ENCODE measurements at places on chromosomes 2 and 18.

GRCh38 chr2:206343816-206344215 lies 69.4 kb downstream of the ZDBF2 start:
- DNase-seq: no peak

DNA sequence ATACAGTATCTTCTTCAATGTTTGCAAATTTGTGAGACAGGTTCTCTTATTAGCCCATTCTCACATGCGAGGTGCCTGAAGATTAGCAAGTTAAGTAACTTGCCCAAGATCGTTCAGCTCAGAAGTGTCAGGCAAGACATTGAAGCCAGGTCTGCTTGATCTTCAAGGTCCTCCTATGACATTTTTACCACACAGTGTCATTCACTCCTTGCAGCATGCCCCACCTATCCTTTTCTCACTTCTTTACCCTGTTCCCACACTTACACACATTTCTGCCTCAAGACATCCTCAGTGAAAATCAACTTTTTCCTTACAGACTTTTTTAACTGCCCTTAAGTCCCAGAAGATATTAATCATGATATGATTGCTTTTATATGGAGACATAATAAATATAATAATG lies 73.8 kb downstream of the SCN2A start:
- DNase-seq: no peak

DNA sequence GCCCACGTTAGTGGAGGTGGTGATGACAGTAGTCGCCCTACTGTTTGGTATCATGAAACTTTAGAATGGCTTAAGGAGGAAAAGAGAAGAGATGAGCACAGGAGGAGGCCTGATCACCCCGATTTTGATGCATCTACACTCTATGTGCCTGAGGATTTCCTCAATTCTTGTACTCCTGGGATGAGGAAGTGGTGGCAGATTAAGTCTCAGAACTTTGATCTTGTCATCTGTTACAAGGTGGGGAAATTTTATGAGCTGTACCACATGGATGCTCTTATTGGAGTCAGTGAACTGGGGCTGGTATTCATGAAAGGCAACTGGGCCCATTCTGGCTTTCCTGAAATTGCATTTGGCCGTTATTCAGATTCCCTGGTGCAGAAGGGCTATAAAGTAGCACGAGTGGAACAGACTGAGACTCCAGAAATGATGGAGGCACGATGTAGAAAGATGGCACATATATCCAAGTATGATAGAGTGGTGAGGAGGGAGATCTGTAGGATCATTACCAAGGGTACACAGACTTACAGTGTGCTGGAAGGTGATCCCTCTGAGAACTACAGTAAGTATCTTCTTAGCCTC lies 16.2 kb downstream of the MSH6 start:
- no peak for DNase-seq

- no peak for DNase-seq
Measured at GRCh38 chr2:46393865-46394264, 85.5 kb upstream of the TMEM247 start.

GRCh38 chr2:6994536-6995128 lies 77.4 kb downstream of the RNF144A start:
- no peak for DNase-seq

DNA sequence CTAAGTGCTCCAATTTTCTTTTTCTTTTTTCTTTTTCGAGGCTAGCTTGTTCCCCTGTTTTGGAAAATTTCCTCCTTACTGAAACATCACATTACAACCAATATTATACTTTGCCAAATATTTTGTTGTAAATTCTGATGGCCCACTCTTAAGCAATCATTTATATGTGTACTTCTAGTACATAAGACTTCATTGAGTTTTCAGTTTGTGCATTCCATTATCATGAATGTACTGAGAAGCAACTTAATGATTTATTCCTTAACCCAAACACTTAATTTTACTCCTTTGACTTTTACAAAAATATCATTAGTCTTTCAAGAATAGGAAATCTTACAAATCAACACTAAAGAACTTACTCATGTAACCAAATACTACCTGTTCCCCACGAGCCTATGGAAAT lies 242.4 kb downstream of the ARHGAP15 start:
- no peak for DNase-seq

- no peak for DNase-seq
Measured at GRCh38 chr2:643761-644160, 33.4 kb downstream of the TMEM18 start.

GRCh38 chr2:62152000-62152399 lies 43.9 kb upstream of the B3GNT2 start:
- DNase-seq: no peak

DNA sequence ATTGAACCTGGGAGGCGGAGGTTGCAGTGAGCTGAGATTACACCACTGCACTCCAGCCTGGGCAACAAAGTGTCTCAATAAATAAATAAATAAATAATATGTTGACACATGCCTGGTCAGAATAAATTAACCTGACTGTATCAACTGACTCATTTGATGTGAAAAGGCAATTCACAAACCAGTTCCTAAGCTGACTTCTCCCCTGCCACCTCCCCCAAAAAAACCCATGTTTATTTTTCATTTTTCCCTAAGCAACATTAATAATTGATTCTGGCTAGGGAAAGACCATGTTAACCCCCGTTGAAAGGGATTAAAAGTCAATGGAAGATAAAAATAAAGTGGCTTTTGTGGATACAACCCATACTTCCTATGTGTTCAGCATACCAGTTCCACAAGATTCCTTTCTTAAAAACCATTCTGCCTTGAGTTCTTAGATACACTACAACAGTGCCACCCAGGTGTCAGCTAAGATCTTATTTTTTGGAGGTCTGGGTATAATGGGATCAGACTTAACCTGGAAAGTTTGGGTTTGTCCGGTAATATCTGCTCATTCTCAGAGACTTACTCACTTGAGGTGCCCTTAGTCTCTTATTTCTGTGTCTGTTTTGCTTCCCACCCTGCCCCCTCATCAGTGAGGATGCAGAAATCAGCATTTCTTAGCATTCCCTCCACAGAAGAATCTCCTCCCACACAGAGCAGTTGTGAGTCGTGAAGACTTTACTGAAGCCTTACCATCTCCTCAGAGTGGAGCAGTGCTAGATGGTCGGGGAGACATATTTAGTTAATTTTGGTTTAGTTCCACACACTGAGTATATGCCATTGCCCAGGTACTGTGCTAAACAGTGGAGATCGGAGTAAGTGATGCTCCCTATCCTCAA lies 10.1 kb upstream of the MCFD2 start:
- no peak for DNase-seq

DNA sequence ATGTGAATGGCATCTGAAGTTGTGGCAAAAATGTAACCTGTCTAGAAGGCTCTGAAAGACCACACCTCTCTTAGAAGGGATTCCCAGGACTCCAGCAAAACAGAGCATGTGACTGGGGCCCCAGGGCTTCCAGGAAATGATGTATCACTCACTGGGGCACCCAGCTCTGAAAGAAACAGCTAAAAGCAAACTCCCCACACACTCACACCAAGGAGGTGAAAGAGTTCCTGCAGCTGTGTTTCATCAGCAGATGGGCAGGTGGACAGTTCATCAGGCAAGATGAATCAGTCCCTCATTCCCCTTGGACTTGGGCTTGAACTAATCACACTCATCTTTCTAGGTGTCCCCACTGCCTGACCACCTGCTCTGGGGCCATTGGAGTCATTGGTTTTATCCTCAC lies 76.2 kb downstream of the CCBE1 start:
- DNase-seq: no peak

DNA sequence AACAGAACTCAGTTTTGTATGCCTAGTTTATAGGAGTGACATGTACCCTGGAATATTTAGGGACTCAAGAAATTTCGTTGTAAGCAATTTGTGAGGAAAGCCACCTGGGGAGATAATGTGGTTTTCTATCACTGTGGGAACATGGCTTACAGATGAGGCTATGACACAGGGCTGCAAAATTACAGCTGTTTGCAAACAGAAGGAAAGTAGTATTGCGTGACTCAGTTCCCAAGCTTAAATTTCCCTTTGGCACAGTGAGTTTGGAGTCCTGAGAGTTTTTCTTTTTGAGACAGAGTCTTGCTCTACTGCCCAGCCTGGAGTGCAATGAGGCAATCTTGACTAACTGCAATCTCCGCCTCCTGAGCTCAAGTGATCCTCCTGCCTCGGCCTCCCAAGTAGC lies 149.8 kb downstream of the MYO5B start:
- no peak for DNase-seq

GRCh38 chr2:136410673-136411072 lies 292.7 kb upstream of the CXCR4 start:
- no peak for DNase-seq

- no peak for DNase-seq
Measured at GRCh38 chr18:50422286-50422898, 47.5 kb downstream of the SKA1 start.

- DNase-seq: no peak
Measured at GRCh38 chr18:75125382-75126331, 83.3 kb downstream of the PTGR3 start.

DNA sequence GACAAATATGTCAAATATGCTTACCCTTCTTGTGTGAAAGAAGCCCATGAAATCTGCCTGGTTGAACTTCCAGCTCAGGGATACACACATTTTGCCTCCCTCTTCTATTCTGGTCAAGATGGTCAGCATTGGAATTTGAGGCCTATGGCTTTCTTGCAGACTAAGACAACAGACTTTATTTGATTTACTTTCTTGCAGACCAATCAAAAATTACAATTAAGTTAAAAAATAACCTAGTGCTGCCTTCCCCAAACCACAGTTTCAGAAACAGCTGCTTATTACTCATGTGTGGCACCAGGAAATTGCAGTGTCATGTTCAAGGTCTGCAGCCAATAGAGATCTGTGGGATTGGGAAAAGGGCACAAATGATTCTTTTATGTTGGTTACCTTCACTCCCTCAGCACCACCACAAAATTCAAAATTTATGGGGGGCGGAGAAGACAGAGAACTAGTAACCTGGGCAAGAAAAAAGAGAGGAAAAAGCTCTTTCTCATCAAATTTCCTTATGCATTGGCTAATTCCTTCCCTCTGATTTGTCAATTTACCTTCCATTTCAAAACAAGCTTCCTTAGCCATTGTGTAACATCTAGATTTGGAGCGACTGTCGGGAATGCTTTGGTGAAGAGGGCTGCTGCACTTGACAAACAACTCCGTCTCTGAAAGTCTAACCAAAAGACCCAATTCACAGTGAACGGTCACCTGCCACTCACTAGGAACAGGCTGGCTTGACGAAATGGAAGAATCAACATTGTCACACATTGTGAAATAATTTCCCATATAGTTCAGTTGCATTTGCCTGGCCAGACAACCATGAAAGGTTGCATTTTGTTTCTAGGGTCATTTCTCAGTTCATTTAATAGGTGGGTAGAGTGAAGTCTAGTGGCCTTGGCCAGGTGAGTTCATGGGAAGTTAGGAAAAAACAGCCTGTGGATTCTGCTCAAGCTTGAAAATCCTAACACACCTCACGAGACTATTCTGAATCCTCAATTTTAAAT lies 100.4 kb upstream of the FZD5 start:
- no peak for DNase-seq

DNA sequence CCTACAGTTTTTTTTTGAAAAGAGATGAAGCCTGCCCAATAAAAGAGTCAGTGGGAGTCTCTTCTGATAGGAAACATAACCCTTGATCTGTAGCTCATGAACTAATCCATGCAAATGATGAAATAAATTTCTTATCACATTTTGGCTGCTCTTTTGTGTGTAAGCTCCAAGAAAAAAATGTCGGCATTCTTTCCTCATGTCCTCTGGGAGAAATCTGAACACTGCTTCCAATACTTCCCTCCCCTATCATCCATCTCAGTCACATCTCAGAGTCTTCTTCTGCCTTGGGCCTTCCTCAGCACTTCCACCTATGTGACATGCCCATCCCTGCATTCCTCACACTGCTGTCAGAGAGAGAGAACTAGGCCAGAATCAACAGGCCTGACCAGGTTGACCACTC lies 395.7 kb upstream of the ST6GAL2 start:
- no peak for DNase-seq

GRCh38 chr2:109647636-109648035 lies 33.5 kb downstream of the SOWAHC start:
- DNase-seq: no peak

GRCh38 chr2:105038383-105039061 lies 653 bp downstream of the MRPS9 start:
- no peak for DNase-seq

- DNase-seq: no peak
Measured at GRCh38 chr18:58148954-58149471, 105.0 kb downstream of the NEDD4L start.

GRCh38 chr2:19474128-19474527 lies 115.7 kb upstream of the OSR1 start:
- no peak for DNase-seq

DNA sequence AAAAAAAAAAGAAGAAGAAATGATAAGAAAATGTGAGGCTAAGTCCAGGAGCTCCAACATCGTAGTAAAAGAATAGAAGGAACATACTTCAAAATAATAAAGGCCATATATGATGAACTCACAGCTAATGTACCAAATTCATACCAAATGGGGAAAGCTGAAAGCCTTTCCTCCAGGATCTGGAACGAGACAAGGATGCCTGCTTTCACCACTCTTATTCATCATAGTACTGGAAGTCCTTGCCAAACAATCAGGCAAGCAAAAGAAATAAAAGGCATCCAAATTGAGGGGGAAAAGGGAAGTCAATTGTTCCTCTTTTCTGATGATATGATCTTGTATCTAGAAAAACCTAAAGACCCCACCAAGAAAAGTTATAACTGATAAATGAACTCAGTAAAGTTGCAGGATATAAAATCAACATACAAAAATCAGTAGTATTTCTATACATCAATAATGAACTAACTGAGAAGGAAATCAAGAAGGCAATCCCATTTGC lies 170.6 kb downstream of the METTL4 start:
- no peak for DNase-seq

- no peak for DNase-seq
Measured at GRCh38 chr18:22935431-22935830, 2.3 kb downstream of the RBBP8 start.

DNA sequence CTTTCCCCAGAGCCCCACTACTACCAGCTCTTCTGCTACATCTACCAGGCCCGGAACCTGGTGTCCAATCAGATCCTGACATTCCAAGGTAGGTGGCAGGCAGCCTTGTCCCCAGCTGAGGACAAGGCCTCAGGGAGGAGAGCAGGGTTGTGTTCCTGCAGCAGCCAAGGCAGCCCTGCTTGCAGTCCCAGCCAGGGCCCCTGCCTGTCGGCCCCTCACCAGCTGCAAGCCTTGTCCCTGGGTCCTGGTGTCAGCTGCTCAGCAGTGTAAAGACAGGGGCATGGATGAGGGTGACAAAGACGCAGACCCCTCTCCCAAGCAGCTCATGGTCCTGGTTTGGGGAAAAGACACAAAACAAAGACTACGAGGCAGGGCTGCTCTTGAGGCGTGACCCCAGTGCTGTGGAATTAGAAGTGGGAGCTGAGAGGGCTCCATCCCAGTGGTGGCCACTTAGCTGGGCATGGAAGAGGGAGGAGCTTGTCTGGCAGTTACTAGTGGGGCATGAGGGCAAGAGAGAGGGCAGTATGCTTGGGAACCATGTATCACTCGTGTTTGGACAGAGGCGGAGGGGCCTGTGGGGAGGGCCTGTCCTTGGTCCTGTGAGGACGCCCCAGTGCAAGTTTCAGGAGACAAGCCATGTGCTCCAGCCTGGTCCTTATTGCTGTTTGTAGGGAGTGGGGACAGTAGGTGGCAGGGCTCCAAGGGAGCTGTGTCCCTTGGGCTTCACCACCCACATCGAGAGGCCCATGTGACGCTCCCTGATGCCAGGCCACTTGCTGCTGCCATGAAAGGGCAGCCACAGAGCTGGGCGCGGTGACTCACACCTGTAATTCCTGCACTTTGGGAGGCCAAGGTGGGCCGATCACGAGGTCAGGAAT lies 47.5 kb downstream of the LMAN2L start:
- no peak for DNase-seq
